Fibroblast of lung (primary cell): ENCODE measurements at places on chromosomes 13 and 19.

- DNase-seq, result peak; percentile 58
Observed at GRCh38 chr19:49786376-49786820, 19.6 kb downstream of the AP2A1 start.

GRCh38 chr13:81487151-81487550 lies 1146.2 kb upstream of the SPRY2 start:
- DNase-seq, result no peak

- no peak for DNase-seq
Observed at GRCh38 chr13:25062479-25062878, 33.5 kb upstream of the PABPC3 start.

- DNase-seq, result no peak
Observed at GRCh38 chr19:41016488-41017071, 25.5 kb downstream of the CYP2B6 start.

DNA sequence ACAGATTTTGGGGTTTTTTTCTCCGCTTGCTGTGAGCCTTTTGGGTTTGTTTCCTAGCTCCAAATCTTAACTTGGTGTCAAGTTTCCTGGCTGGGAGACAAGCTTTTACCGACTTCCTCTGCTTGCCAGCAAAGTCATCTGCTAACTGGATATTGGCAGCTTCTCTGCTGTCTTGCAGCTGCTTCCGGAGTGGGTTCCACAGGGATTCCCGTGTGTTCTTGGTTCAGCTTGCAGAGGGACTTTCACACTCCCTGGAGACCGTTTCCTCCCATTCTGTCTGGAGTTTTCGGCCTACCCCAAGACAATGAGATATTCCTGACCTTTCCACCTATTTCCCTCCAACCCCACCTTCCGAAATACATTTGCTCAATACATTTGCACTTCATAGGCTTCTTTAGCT lies 2.2 kb upstream of the COLGALT1 start:
- DNase-seq, result peak; percentile 96

GRCh38 chr13:66405908-66406802 lies 824.0 kb downstream of the PCDH9 start:
- peak; percentile 87 for DNase-seq

GRCh38 chr19:7992575-7992974 lies 12.9 kb downstream of the ELAVL1 start:
- no peak for DNase-seq

- no peak for DNase-seq
Observed at GRCh38 chr19:20471431-20471830, 94.2 kb downstream of the ZNF737 start.

GRCh38 chr19:2089001-2089711 lies 7.0 kb downstream of the MOB3A start:
- DNase-seq, result peak; percentile 39

DNA sequence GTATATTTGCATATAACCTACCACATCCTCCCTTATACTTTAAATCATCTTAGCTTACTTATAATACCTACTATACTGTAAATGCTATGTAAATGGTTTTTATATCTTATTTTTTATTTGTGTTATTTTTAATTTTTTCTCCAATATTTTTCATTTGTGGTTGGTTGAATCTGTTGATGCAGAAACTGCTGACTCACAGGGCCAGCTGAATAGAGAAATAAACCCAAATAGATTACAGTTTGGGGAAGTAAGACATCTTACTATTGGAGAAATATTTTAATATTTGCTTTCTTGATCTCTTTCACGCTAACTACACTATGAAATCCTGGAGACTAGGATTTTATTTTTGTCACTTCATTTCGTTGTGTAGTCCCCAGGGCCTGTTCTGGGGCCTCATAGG lies 7.1 kb downstream of the SMAD9 start:
- no peak for DNase-seq

DNA sequence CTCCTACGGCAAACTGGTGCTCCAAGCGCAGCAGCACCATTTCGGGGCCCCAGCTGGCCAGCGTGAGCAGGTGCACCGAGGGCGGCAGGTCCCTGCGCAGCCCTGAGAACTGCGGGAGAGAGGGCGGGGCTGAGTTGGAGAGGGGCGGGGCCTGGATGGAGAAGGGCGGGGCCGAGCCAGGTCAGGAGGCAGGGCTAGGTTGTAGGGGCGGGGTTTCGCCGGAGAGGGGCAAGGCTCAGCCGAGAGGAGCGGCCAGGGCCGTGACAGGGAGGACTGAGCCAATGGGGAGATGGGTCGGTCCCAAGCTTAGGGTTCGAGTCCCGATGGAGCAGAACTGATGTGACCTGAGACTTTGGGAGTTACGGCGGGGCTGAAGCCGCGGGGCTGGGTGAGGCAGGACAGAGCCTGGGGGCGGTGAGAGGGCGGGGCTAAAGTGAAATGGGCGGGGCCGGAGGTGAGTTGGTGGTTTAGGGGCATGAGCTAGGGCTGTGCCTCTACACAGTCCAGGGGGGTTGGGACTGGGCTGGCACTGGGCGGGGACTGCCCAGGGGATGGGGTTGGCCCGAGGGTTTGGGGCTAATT lies 19.0 kb downstream of the MAN2B1 start:
- DNase-seq, result peak; percentile 19
